Glomerular endothelial cell (primary cell): ENCODE measurements at places on chromosomes 5 and 9. TPM values are rescaled to one million over a fixed set of nuclear protein-coding genes. Genes with fewer than 3 reads are reported as not detected.

The PCDHAC1 gene
- total RNA-seq, result 0.06 TPM in 1 of 2 replicates, not detected in the other

The AFAP1L1 gene
- 156 and 274 TPM in 2 replicates for total RNA-seq

The GFI1B gene
- not detected in 2 replicates for total RNA-seq

The CEP72 gene
- 3.3 and 4.2 TPM in 2 replicates for total RNA-seq

The DRD1 gene
- not detected in 2 replicates for total RNA-seq

The HAVCR2 gene
- total RNA-seq, result not detected in 2 replicates

The NACC2 gene
- 34.2 and 41.5 TPM in 2 replicates for total RNA-seq

The QRFP gene
- total RNA-seq, result not detected in 2 replicates

The CAVIN4 gene
- 3.3 and 4.1 TPM in 2 replicates for total RNA-seq

The ZNF354C gene
- 3.1 and 4.6 TPM in 2 replicates for total RNA-seq

The PCDHGA5 gene
- 0.82 and 2.1 TPM in 2 replicates for total RNA-seq

The TNFSF8 gene
- not detected in 2 replicates for total RNA-seq

The UHRF2 gene
- total RNA-seq, result 46.5 and 65.6 TPM in 2 replicates

The TPPP gene
- total RNA-seq, result 0.19 and 0.58 TPM in 2 replicates

The CTNND2 gene
- not detected in 2 replicates for total RNA-seq

The MAP1B gene
- total RNA-seq, result 401 and 515 TPM in 2 replicates

The KIAA0825 gene
- total RNA-seq, result 2.9 and 3.0 TPM in 2 replicates

The CARD9 gene
- total RNA-seq, result 0.15 and 0.23 TPM in 2 replicates

The SEMA5A gene
- total RNA-seq, result 3.4 and 5.4 TPM in 2 replicates

The MCIDAS gene
- total RNA-seq, result not detected in 2 replicates

The ESM1 gene
- 188 and 285 TPM in 2 replicates for total RNA-seq

The IL4 gene
- total RNA-seq, result not detected in 2 replicates

The NXNL2 gene
- 0.29 TPM in 1 of 2 replicates, not detected in the other for total RNA-seq

The PCDHGB6 gene
- total RNA-seq, result 1.8 and 6.2 TPM in 2 replicates

The PCDHA6 gene
- 0.23 and 0.58 TPM in 2 replicates for total RNA-seq

The CD14 gene
- 0.23 TPM in 1 of 2 replicates, not detected in the other for total RNA-seq

The SH3RF2 gene
- total RNA-seq, result 4.0 and 6.5 TPM in 2 replicates

The RAB14 gene
- total RNA-seq, result 35.6 and 43.3 TPM in 2 replicates

The ZDHHC11B gene
- not detected in 2 replicates for total RNA-seq

The SLC25A2 gene
- total RNA-seq, result 0.76 TPM in 1 of 2 replicates, not detected in the other

The TLX3 gene
- not detected in 2 replicates for total RNA-seq

The SCGB3A1 gene
- not detected in 2 replicates for total RNA-seq

The SHROOM1 gene
- 12.1 and 18.2 TPM in 2 replicates for total RNA-seq

The LCN1 gene
- not detected in 2 replicates for total RNA-seq
